ENCODE measurements at places on chromosomes 6 and 20.

- DNase-seq, result peak; percentile 30
Observed at GRCh38 chr6:155349129-155349528, 34.8 kb upstream of the TFB1M start.

DNA sequence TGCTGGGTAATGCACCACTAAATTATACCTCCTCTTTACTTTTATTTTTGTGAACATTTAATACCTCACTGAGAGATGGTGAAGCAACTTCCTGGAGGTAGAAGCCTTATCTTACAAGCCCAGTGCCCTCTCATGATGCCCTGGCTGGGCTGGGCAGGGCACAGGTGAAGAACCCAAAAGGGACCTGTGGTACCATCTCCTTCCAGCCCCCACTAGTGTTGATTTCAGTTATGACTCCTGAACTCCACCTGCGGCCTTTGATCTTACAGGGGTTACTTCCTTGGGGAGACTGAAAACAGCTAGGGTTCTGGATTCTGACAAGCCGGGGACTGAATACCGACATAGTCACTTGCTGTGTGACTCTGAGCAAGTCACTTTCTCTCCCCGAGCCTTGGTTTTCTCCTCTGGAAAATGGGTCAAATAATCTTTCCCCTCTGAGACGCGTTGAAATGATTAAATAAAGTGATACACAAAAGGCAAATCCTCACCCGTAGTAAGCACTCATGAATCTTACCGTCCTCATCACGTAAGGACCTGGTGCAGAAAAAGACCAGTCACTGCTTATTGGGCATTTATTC is 1.2 kb downstream of the SLC13A3 start:
- no peak for DNase-seq

- DNase-seq, result no peak
Observed at GRCh38 chr20:19903168-19903811, 113.9 kb upstream of the NAA20 start.

DNA sequence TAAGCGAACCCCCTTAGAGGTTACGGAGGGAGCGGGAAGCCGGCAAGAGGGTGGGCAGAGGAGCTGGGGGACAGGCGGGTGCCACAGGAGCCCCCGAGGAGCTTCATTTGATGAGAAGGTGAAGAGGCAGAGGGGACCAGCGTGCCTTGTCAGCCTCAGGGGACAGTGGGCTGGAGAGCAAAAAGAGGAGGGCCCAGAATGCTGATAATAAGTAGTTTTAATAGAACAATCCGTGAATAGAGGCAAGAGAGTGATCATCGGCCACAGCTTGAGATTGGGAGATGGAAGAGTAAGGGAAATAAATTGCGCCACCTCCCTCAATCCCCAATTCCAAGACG is 1.3 kb downstream of the COL19A1 start:
- no peak for DNase-seq

- no peak for DNase-seq
Observed at GRCh38 chr20:20456741-20457140, 88.8 kb downstream of the INSM1 start.

DNA sequence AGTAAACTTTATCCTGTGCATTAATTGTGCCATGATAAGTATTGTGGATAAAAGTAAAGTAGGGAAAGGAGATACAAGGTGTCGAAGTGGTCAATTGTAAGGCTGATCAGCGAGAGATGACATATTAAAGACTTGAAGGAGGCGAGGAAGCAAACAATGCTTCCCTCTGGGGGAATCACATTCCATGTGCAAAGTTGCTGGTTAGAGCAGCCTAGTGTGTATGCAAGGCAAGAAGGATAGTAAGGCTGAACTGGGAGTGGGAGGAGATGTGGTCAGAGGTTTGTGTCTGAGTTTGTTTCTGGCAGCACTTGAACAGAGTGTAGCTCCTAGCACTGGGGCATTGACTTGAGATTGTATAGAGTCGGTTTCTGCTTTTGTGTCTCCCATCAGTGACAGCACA is 122.9 kb downstream of the SLC35F1 start:
- no peak for DNase-seq

GRCh38 chr6:24497254-24497970 is 2.6 kb downstream of the ALDH5A1 start:
- no peak for DNase-seq

- no peak for DNase-seq
Observed at GRCh38 chr20:48691523-48691922, 136.3 kb downstream of the PREX1 start.

GRCh38 chr20:3383878-3384495 is 23.5 kb downstream of the DNAAF9 start:
- no peak for DNase-seq

DNA sequence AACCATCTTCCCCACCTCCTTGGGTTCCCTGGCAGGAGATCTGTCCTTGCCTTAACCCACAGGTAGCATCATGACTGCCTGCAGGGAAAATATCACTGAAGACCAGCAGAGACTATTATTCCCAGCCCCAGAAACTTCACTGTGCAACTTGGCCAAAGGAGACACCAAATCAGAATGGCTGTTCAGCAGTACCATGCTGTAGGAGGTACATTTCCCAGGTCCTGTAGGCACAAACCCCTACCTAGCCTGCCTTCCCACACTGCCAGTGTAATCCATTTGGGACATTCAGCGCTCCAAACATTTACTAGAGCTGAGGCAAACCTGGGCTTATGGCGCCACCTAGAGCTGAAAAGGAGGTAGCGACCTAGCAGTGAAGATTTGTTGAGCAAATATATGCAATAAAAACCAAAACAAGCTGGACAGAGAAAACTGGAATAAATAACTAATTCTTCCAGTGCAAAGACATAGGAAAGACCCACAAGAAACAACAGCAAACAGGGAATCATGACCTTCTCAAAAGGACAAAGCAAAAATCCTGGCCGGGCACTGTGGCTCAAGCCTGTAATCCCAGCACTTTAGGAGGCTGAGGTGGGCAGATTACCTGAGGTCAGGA is 60.3 kb downstream of the VTA1 start:
- DNase-seq, result peak; percentile 44

- no peak for DNase-seq
Observed at GRCh38 chr6:39090036-39090435, 24.9 kb downstream of the SAYSD1 start.

DNA sequence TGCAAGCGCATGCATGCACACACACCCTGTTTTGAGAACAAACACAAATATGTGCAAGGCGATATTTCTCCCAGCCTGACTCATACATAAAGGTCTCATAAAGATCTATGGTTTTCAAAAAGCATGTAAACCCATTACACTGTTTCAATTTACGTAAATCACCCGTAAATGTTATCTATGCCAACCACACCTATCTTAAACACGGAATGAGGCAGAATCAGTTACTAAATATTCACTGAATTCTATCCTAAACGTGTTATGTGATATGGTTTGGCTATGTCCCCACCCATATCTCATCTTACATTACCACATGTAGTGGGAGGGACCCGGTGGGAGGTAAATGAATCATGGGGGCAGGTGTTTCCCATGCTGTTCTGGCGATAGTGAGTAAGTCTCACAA is 621.6 kb downstream of the KIF16B start:
- no peak for DNase-seq

DNA sequence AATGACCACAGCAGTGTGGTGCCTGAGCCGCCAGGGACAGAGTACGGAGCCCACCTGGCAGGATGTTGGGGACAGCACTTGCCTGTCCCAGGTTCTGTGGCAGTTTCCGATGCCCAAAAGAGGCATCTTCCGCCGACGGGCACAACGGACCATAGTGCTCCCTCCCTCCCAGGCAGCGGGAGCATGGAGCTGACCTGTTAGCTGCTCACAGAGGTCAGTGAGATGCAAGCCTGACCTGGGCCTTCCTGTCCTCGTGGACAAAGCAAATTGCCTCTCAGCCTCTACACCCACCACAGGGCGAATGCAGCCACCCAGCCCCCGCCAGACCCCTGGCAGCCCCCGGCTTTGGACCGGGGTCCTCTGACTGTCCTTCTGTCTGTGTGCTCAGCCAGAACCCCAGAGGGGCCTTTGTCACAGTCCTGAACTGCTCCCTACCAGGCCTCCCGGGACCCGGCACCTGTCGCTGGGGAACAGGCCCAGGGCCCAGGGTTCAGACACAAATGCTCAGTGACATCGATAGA is 16.2 kb upstream of the FRMD1 start:
- no peak for DNase-seq

GRCh38 chr6:123515715-123516114 is 121.0 kb downstream of the TRDN start:
- no peak for DNase-seq

DNA sequence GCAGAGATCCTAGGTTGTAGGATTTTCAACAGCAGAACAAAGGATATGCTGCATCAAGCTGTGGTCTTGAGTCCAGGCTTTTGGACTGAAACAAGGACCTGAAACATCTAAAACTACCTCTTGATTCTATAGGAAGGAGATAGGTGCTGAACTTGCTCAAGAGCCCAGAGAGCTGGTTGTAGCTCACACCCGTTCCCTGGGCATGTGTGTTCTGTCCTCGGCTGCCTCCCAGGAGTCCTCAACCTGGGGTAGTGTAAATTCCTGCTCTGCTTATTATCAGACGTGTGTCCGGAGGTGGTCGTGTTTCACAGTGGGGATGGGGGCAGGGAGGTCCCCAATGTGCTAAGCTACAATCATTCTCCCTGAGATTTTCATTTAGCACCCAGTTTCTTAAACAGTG is 4.8 kb downstream of the NOP56 start:
- DNase-seq, result no peak

GRCh38 chr6:21327326-21328112 is 266.0 kb upstream of the SOX4 start:
- DNase-seq, result no peak

GRCh38 chr6:16854986-16855385 is 93.7 kb upstream of the ATXN1 start:
- DNase-seq, result no peak

DNA sequence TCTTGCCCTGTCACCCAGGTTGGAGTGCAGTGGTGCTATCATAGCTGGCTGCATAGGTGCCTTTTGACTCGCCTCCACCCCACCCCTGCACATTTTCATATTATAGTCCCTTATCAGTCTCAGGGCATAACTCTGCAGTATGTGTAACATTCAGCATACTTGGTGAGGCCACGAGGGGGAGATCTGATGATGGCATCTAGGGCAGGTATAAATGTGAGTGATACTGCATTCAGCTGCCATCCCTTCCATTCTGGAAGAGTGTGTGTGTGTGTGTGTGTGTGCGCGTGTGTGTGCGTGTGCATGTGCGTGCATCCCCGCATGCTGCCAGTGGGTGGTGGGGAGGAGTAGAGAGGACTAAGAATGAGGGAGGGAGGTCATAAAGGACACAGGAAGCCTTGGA is 81.4 kb downstream of the JARID2 start:
- no peak for DNase-seq

DNA sequence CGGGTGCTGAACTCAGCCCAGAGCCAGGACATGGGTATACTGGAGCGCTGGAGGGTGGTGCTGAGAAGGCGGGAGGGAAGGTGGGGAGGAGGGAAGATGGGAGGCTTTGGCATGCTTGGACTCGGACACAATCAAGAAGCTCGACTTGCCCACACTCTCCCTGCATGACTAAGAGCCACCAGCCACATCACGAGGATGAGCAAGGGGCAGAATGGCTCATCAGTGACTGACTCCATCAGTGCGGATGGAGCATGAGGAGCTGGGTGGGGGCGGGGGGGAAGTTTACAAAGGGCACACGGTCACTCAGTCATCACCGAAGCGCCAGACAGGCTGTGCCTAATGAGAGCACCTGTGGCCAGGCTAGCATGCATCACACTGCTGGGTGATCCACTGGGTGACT is 222.8 kb downstream of the KIF16B start:
- peak; percentile 54 for DNase-seq

DNA sequence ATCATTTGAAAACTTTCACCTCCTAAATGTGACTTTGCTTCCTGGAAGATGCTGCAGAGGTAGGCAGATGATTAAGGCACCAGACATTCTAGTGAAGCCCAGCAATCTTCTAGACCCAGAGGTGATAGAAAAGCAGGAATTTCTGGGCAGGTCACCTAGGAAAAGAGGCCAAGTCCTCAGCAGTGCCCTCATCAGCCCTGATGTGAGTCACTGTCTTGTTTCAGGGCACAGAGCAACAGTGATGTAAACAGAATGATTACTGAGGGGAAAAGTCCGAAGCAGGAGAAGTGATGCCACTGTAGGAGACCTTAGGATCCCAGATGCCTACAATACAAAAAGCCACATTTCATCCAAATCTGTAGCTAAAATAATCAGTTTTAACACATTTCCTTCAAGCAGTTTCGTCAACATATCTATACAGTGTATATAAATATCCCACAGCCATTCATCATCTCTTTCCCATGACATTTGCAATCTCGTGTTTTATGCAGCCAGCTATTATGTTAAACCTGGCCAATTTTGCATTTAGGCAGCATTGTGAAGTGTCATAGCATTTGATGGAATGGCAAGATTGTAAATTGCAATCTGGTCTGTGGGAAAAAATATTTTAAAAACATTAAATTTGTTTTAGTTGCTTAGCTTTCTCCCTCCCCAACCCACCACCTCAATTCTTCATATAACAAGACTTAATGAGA is 401.2 kb upstream of the RNF217 start:
- DNase-seq, result no peak

GRCh38 chr6:125512621-125513020 is 210.9 kb upstream of the HDDC2 start:
- no peak for DNase-seq

DNA sequence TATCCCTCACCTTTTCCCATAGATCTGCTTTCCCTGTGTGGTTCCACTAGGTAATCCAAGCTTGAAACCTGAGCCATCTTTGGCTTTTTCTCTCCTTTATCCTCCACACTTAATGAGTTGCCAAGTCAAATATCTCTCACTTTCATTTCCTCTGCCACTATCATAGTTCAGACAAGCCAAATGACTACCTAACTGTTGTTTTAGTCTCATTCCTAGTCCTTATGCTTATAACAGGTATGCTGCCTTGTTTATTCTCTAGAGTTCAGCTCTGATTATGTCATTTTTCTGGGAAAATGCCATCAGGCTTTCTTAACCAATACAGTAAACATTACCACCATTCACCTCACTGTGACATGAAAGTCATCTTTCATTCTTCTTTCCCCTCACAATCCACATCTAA is 6.5 kb downstream of the EFHC1 start:
- no peak for DNase-seq

GRCh38 chr6:162056745-162057144 is 670.8 kb downstream of the PRKN start:
- DNase-seq, result no peak

DNA sequence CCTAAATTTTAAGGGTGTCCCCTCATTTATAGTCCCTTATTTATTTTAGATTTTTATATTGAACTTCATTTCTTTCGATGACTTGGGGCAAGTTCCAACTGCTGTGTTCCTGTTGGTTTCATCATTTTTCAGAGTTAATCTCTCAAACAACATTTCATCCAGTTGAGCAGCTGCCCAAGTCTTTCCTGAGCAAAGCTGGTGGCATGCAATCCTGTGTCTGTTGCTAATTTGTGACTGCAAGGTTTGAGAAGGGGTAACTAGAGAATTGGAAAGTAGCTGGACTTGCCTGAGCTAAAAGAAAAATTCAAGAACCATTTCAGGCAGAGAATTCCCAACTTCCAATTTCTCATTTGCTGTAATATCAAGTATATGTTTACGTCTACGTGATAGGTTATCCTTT is 881.5 kb upstream of the SLC35B3 start:
- no peak for DNase-seq

- peak; percentile 2 for DNase-seq
Observed at GRCh38 chr6:104995989-104996617, 39.2 kb downstream of the LIN28B start.

GRCh38 chr20:18395544-18395943 is 71.3 kb downstream of the DZANK1 start:
- DNase-seq, result no peak
